ENCODE measurements at places on chromosomes 6 and 20. TPM values are rescaled to one million over a fixed set of nuclear protein-coding genes. Genes with fewer than 3 reads are reported as not detected.

The ARMH2 gene
- not detected for polyA plus RNA-seq

The HLA-DRB1 gene
- 33.9 TPM for polyA plus RNA-seq

The FGD2 gene
- polyA plus RNA-seq, result 4.2 TPM

The NT5E gene
- 16.1 TPM for polyA plus RNA-seq

The MRPL14 gene
- 37.2 TPM for polyA plus RNA-seq

The TRIM38 gene
- 15.6 TPM for polyA plus RNA-seq
